ENCODE measurements at places on chromosomes 4 and X.

DNA sequence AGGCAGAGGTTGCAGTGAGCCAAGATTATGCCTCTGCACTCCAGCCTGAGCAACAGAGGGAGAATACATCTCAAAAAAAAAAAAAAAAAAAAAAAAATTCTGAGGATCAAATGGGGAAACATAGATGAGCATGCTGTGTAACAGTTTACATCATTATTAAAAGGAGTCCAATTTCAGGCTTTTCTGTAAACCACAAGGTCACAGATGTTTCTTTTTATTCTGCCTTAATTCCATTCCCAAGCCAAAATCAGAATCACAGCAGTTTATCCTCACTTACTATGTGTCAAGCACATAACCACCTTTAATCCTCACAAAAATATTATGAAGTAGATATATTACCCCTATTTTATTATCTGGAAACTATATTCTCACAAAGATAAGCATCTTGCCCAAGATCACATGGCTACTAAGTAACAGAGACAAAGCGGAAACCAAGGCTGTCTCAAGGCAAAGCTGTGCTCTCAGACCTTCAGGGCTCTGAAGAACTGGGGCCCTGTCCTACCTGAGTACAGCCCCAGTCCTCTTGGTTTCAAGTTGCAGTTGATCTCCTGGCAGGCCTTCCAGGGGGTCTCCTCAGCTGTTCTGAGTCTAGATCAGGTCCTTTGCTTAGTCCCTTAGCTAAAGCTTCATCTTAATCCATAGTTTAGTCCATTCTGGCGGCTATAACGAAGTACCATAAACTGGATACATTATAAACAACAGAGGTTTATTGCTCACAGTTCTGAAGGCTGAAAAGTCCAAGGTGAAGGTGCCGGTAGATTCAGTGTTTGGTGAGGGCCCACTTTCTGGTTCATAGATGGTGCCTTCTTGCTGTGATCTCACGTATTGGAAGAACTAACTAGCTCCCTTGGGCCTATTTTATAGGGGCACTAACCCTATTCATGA is 141.3 kb downstream of the PALLD start:
- no peak for DNase-seq

- DNase-seq: no peak
These were observed 20.3 kb downstream of the ATP2B3 start for GRCh38 chrX:153537526-153538295.

- no peak for DNase-seq
These were observed 496.9 kb downstream of the PPARGC1A start for GRCh38 chr4:23392860-23393458.

DNA sequence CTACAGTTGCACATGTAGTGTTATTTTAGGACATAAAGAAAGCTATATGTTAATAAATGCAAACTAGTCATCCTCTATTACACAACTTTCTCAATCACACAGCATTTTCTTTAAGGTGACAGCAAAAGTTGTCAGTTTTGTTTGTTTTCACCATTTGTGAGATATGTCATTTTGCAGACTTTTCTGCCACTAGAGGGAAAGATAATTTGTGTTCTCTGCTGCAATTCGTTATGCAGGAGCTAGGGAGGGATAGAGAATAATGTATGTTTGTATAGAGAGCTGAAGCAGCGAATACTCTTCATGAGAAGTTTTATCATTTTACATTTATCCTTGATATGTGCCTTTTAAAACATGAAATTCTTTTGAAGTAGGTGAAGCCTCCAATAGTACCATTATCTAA is 670.6 kb upstream of the ATOH1 start:
- no peak for DNase-seq

DNA sequence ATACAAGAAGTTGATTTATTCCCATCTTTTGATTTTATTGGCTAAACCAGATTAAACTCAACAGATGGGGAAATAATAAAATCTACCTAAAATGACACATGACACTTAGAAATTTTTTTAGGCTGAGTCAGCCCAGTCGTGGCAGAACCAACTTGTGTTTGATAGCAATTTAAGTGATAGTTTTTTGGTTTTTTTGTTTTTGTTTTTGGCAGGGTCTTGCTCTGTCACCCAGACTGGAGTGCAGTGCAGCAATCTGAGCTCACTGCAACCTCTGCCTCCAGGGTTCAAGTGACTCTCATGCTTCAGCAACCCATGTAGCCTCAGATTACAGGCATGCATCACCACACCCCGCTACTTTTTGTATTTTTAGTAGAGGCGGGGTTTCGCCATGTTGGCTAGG is 370.3 kb upstream of the NOCT start:
- no peak for DNase-seq

DNA sequence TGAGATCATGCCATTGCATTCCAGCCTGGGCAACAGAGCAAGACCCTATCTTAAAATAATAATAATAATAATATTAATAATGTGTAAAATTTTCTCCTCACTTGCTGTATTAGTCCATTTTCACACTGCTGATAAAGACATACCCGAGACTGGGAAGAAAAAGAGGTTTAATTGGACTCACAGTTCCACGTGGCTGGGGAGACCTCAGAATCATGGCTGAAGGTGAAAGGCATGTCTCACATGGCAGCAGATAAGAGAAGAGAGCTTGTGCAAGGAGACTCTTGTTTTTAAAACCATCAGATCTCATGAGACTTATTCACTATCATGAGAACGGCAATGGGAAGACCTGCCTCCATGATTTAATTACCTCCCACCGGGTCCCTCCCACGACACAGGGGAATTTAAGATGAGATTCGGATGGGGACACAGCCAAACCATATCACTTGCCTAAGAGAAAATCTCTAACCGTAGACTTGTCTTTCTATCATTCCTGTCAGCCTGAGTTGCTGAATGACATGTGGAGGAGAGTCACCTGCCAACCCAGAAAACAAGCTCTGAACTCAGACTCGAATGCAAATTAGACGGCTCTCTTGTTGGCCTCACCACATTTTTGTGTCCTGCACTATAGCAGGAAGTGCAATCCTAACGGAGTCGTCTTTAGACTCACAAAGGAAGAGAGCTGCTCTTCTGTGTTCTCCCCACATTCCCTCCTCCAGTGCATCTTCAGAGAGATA is 51.9 kb upstream of the DCTD start:
- DNase-seq: no peak

DNA sequence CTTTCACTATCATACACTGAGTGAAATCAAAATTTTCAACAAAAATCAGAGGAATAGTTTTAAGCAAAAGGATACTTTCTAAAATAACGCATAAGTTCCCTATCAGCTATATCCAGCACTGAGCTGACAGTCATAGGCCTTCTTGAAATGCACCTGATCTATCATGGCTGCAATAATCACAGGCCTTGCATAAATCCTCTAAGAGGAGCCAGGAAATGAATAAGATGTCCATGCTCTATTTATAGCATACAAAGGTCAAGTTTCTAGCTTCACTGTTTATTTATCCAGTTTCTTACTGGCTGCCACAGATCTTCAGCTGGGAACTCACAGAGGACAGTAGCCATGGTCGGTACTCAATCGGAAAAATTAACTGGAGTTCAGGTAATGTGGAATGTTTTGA is 235.9 kb upstream of the DMD start:
- no peak for DNase-seq

GRCh38 chrX:123013141-123013540 is 170.9 kb upstream of the GRIA3 start:
- no peak for DNase-seq

- no peak for DNase-seq
These were observed 43.9 kb downstream of the RAB40A start for GRCh38 chrX:103475381-103475780.

DNA sequence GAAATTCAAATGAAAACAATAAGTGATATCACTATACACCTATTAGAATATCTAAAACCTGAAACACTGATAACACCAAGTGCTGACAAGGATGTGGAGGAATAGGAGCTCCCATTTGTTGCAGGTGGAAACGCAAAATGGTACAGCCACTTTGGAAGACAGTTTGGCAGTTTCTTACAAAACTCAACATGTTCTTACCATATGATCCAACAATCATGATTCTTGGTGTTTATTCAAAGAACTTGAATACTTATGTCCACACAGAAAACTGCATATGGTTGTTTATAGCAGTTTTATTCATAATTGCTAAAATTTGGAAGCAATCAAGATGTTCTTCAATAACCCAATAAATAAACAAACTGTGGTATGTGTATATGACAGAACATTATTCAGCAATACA is 107.9 kb downstream of the FHDC1 start:
- DNase-seq: no peak

DNA sequence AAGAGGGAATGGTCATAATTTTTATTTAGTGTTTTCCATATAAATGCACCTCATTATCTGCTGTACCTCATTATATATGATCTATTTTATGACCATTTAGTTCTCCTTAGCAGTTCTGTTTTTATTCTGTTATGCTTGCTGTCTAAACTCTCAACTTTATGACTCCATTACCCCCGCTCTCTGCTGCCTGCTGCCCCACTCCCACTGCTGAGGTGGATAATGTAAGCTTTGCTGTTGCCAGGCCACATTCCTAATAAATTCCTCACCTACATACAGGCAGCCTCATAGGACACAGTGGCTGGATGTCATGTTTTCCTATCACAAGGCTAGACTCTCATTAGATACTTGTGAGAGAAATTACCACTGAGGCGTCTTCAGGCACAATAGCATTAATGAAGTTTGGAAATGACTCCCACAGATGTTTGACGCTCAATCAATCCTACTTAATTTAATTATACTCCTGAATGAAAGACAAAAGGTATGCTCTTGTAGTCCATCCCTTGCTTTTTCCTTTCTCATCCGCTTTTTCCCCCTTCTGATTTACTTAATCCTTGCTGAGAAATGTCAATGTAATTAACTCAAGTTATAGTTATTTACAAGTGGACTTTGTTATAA is 497.5 kb upstream of the IGFBP7 start:
- DNase-seq: no peak

GRCh38 chr4:6268650-6269615 is 717 bp upstream of the WFS1 start:
- no peak for DNase-seq

DNA sequence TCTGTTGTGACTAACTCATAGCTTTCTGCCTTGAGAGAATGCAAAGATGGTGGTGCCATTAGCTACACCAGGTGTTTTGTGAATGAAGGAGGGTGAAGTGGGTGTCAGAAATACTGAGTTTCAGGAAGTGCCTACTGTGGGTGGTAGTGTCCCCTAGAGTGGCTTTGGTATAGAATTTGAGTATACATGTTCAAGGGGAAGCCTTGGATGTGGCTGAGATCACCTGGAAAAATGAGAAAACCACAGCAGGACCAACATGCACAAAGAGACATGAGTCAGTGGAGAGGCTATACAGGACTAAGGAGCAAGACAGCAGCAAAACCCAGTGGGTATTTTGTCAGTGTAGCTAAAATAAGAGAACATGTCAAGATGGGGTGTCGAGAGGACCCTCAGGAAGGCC is 204.3 kb upstream of the TBL1X start:
- DNase-seq: no peak

- DNase-seq: no peak
These were observed 73.0 kb upstream of the SCOC start for GRCh38 chr4:140300271-140300970.

- no peak for DNase-seq
These were observed 80.7 kb downstream of the FHIP1A start for GRCh38 chr4:151489462-151490203.

DNA sequence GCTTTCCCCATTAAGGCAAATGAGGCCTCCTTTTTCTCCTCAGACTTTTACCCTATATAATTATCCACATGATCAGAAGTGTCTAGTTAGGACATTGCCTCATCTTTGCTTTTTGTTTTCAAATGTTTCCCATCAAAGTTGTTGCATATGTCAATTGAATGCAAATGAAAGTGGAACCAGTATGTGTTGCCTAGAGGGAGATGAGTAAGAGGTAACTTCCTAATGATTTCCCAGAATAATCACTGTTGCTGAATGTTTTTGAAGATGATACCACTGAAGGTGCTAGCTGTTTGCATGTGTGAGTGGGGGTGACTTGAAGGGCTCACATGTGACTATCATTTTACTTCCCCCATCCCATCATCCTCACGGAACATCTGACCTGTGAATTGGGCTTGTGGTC is 33.9 kb downstream of the PAK3 start:
- no peak for DNase-seq

- DNase-seq: no peak
These were observed 550.5 kb upstream of the BOD1L1 start for GRCh38 chr4:14177987-14178386.

- no peak for DNase-seq
These were observed 54.9 kb downstream of the UBQLN2 start for GRCh38 chrX:56618323-56618722.

DNA sequence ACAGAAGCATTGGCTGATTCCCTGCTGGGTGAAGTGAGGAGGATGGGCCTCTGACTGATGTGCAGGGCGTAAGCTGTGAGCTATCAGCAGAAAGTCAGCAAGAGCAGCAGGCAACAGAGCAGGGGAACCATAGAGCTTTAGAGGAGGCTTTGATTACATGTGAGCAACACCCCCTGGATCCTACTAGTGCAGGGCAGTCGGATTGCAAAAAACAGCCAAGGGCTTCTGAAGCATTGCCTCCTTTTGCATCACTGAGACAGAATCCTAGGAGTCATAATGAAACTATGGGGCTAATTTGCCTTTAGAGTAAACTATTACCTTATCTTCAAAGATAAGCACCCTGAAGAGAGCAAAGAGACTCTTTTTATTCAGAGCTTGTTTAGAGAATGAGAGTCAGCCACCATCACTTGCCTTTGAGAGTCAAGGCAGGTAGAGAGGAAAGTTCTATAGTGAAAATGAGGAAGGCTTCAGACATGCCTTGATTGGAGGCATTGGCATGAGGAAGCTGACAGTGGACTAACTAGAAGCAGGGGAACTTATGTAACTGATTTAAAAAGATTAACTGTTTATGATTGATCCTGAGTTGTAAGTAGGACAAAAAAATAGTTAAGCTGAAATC is 420.3 kb downstream of the PDHA2 start:
- no peak for DNase-seq

DNA sequence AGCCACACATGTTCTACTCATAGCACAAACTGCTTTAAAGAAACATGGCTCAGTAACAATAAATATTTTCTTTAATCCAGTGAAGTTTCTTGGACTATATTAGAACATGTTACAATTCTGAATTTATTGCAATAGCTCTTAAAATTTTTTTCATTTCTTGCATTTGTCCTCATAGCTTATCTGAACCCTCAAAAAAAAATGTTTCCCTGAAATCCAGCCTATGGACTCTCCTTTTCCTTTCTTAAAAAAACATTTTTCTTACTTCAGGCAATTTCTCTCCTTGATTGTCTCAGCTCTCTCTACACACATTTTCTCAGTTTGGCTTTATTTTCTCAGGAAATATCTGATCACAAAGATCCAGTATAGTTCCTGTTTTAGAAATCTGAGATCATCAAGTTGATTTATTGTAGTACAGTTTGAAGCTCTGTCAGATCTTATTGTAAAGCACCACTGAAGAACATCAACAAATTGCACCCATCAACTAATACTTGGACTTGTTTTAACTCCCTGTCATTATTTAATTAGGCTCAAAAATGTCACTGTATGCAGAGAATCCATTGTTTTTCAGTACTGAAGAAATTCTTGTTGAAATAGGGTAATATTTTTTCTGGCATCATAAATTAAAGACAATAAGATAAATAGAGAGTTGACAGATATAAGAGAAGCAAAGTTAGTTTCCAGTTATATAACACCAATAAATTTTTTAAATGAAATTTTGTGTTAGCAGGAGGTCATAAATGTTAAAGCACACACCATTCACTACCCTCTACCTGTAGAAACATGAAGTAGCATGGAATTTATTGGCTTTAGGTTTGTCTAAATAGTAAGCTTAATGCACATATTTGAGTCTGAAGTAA is 317.7 kb downstream of the ARHGAP24 start:
- no peak for DNase-seq

- no peak for DNase-seq
These were observed 89.4 kb downstream of the ABLIM2 start for GRCh38 chr4:8069102-8069752.

GRCh38 chrX:7235071-7235470 is 87.1 kb upstream of the PUDP start:
- DNase-seq: no peak

Data from activated naive CD4-positive, alpha-beta T cell treated with Interleukin-2 at 50 U/mL for 16 hours (primary cell).